NCI-H1048 (cell line): ENCODE measurements at places on chromosomes 1 and 21.

- DNase-seq, result no peak
Observed at GRCh38 chr1:169018751-169019150, 87.7 kb upstream of the ATP1B1 start.

DNA sequence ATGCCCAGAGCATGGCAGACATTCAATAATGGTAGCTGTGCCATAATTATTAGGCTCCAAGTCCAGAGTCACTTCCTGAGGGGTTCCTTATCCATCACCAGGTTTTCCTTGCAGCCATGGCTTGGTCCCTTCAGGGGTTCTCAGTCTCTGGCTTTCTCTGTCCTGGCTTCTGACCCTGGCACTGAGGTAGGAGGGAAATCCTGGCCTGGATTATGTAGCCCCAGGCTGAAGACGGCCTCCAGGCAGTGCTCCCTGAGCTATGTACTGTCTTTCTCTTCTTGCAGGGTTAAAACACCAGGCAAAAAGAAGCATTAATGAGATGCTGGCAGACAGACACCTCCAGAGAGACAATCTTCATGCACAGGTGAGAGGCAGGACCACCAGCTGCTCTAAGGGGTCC, 9.5 kb upstream of the PADI3 start:
- DNase-seq, result no peak

DNA sequence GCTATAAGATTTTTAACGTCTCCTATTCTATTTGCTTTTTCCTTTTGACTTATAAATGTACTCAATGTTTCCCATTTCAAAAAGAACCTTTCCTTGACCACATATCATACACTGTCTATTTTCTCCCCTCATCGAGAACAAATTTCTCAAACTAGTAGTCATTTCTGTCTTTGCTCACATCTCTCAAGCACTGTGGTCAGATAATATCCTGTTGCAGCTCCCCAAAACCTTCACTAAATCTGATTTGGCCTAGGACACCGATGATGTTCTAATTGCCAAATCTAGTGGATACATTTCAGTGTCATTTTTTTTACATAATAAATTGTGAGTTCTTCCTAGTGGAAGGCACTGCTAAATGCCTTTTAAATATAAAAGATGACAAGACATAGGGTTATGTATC, 19.4 kb downstream of the CXADR start:
- DNase-seq, result no peak

DNA sequence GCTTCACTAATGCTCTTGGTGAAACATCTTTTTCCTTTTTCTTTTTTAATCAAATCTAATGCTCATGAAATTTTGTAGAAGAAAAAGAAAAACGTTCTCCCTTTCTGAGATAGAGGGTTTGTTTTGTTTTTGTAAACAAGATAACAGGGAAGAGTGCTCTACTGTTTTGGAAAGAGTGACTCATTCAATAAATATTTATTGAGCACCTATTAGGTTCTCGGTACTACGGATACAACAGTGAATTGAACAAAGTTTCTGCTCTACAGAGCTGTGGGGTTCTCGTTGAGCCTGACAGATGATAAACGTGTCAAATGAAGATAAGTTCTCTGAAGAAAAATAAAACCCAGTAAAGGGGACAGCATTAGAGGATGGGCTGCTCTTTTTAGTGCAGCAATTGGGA, 7.0 kb downstream of the PGM1 start:
- DNase-seq, result no peak

GRCh38 chr1:15540186-15540585, 13.5 kb downstream of the DNAJC16 start:
- no peak for DNase-seq

- DNase-seq, result no peak
Observed at GRCh38 chr1:28895896-28896608, 18.3 kb upstream of the EPB41 start.

- DNase-seq, result no peak
Observed at GRCh38 chr1:164769486-164770130, 210.6 kb downstream of the PBX1 start.

GRCh38 chr1:46659307-46659870, 8.8 kb downstream of the ATPAF1 start:
- DNase-seq, result no peak

DNA sequence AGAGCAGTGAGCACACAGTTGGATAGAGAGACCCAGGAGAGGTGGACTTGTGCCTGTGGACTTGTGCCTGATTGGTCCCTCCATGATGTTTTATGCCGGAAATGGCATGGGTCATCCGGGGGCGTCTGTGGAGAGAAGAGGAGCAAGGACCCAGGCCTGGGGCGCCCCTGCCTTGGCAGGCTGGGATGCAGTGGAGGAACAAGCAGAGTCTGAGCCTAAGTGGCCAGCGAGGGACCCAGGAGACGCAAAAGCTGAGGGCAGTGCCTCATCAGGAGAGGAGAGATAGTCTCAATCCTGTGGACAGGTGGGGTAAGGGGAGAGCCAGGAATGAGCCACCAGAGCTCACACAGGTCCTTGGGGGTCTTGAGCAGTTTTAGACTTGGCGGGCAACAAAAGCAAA, 146.9 kb downstream of the PCBP3 start:
- DNase-seq, result no peak

- DNase-seq, result no peak
Observed at GRCh38 chr1:236137285-236137852, 5.0 kb upstream of the GPR137B start.

DNA sequence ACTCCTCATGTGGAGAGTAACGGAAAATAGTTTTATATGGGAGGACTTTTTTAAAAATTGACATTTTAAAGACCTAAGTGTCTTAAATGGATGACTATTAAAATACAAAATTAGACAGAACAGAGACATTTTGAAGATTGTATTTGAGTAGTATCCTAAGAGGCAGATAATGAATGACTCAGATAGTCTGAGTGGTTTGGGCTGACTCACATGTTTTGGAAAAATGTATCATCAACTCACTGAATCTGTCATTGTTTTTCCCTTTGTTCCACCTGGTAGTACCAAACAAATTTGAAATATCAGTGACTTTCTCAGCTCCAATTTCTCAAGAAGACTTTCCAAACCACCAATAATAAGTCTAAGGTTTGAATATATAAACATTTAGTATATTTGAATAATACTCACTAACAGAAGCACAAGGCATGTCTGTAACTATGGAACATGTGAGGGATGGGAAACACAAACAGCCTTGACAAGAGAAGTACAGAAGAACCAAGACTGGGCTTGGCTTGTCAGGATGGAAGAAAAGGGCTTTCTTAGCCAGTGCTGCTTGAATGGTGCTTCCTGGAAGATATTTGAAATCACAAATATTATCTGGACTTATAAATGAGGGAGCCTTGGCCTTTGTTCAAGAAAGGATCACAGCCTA, 90.6 kb downstream of the SGIP1 start:
- no peak for DNase-seq

GRCh38 chr1:184405094-184405800, 18.4 kb downstream of the C1orf21 start:
- DNase-seq, result no peak

GRCh38 chr1:188782220-188782841, 1695.3 kb downstream of the BRINP3 start:
- DNase-seq, result peak; percentile 51

- DNase-seq, result no peak
Observed at GRCh38 chr1:92459871-92460320, 26.8 kb downstream of the GFI1 start.

- DNase-seq, result no peak
Observed at GRCh38 chr1:156439777-156440183, 60.8 kb downstream of the MEF2D start.

DNA sequence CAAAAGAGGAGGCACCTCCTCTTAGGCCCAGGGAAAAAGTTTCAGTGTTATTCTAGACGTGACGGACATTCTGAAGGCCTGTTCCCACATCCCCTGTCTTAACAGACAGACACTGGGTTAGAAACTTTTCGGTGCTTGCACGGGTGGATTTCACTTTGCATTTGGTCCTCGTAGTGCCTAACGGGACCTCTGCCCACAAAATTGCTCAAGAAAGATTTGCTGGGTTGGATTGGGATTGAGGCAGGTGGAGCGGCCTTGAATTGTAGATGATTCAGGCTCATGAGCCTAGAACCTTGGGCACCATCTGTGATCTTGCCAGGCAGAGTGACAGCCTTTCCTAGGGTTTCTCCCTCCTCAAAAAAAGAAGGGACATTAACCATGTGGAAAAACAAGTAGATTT, 2.8 kb downstream of the PLA2G5 start:
- DNase-seq, result no peak

DNA sequence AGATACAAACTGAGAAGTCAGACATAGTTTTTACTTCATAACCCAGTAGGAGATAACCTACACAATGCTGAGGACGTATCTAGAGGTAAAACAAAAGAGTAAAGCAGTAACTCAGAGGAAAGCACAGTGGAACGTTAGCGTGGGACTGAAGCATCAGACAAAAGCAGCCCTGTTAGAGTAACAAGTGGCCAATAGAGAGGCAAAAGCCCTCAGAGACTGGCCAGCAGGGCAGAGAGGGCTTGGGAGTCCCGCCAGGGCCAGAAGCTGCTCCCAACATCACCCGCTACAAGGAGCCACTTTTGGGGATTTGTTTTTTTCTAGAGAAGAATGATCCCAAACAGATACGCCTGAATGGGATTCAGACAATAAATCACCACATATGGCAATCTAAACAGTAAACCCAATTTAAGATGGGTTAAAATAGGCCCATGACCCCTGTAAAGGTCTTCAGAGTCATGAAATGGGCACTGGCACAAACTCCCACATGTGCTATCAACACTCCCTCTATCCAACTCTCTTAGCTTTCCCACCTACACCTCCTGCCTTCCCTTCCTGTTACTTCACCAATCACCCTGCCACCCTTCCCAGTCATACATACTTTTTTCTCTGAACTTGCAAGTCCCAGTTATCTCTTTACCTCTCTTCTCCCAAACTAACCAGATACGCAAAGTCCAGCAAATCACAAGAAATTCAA, 17.2 kb downstream of the TADA1 start:
- DNase-seq, result no peak

DNA sequence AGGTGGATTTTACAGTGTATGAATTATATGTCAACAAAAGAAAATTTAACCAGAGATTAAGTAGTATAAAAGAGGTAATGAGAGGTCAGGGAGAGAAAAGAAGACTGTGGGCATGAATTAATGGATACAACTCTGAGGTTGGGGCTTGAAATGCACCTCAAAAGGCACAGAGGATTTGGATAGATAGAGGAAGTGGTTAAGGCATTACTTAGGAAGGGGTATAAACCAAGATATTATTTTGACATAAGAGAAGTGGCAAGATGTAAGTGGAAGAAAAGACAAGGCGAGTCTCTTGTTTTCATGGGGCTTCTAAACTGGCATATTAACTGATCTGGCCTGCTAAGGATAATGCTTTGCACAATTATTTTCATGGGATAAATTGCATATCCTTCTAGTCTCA, 34.1 kb downstream of the RAP1A start:
- DNase-seq, result no peak

DNA sequence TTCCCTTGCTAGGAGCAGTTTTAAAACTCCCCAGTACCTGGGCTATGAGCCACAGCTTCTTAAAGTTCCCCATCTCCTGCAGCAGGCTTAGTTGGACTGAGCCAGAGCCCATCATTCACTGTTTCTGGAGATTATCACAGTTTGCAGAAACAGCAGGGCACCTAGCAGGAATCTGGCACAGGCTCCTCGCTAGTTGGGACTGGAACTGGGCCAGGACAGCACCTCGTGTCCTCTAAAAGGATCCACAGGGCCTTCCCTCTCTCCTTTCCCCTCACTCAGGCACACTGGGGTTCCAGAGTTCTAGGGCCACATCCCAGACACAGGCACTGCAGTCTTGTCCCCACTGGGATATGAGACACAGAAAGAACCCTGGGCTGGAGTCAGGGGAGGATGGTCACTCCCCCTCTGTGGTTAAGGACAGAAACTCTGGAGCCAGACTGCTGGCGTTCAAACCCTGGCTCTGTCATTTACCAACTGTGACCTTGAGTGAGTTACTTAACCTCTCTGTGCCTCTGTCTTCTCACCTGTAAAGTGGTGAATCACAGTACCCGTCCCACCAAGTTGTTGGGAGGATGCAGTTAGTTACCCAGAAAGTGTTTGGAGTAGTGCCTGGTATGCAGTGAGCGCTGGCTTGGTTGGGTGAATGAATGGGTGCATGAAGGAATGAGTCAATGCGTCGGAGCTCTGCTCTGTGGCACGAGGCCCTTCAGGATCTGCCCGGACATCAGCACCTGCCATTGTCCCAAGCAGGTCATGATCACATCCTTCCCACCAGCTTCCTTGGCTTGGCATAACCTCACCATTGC, 18.8 kb upstream of the ECE1 start:
- no peak for DNase-seq

DNA sequence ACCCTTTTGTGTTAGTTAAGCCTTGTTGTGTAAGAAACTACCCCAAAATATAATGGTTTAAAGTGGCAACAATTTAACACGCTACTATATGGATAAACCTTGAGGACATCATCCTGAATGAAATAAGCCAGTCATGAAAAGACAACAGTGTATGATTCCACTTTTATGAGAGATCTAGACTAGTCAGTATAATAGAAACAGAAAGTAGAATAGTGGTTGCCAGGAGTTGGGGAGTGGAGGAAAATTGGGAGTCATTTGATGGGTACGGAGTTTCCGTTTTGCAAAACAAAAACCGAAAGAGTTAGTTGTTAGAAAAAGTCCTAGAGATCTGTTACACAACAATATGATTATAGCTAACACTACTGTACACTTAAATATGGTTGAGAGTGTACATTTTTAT, 16.0 kb upstream of the CHIA start:
- DNase-seq, result no peak

DNA sequence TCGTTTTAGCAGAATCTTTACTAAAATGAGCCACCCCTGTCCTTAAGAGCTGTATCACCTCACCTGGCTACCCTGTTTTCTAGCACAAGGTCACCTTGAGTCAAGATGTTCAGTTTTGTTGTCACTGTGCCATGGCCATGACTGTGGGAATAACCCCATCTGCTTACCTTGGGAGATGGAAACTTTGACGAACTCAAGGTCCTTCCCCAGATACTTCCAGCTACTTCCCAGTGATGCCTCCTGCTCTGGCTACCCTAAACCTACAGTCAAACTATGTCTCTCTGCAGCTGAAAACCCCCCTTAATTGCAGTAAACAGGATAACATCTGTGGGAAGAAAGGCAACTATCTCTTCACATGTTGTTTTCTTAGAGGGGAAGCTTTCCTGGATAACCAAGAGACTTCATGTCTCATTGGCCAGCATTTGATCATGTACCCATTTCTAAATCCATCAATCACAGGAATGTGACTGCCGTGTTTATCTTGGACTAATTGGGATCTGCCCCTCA, 89.5 kb upstream of the C1orf21 start:
- no peak for DNase-seq

GRCh38 chr1:210586771-210587170, 258.1 kb downstream of the HHAT start:
- DNase-seq, result no peak

GRCh38 chr1:95111014-95111413, 6.1 kb upstream of the TLCD4 start:
- DNase-seq, result no peak

DNA sequence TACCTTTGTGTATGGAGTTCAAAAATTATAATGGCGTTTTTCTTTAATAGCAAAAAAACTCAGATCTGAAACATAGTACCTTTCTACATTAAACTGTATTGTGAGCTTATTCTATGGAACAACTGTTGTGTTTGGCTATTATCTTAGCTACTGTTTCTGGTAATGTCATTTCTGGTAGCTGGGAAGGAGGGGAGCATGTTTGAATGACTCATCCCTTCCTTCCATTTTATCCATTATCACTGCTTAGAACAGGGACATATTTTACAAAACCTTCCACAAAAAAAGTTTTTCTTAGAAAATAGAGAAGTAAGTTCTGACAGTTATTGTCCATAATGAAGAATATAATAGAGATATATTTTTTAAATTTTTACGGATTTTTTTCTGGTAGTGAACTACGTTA, 128.3 kb downstream of the NRDC start:
- no peak for DNase-seq
